ENCODE measurements at places on chromosomes 11 and 22.

GRCh38 chr11:72951888-72952287 is 137.7 kb downstream of the ATG16L2 start:
- DNase-seq: no peak

DNA sequence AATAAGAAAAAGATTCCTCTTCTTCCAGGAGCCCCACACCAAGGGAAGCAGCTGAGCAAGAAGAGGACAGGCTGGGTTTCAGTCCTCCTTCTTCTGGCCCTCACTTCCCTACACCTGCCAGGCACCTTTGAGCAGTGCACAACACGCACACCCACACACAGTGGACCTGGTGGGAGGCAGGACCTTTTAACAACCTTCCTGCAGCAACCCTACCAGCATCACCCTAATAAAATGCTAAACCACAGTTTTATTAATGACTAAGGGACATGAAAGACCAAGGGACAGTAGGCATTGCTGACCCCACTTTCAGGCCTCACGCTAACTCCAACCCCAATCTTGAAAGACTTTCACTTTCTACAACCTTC is 12.2 kb downstream of the ARAP1 start:
- DNase-seq: no peak

GRCh38 chr22:27786291-27786932 is 15.1 kb downstream of the MN1 start:
- DNase-seq: no peak

GRCh38 chr11:47917599-47918369 is 62.6 kb upstream of the PTPRJ start:
- peak; percentile 95 for DNase-seq
